ENCODE measurements at places on chromosomes 16 and 17.
A peak's percentile ranks its signal among the peaks of the same experiment; 100 is the strongest.

- DNase-seq: no peak
These were observed 18.5 kb upstream of the GGA2 start for GRCh38 chr16:23528644-23529310.

GRCh38 chr16:8852534-8852933 is 16.3 kb downstream of the CARHSP1 start:
- DNase-seq: peak; percentile 16

- no peak for DNase-seq
These were observed 101.7 kb downstream of the CDYL2 start for GRCh38 chr16:80702696-80703095.

- DNase-seq: no peak
These were observed 21.4 kb upstream of the ABCC3 start for GRCh38 chr17:50613007-50613992.

DNA sequence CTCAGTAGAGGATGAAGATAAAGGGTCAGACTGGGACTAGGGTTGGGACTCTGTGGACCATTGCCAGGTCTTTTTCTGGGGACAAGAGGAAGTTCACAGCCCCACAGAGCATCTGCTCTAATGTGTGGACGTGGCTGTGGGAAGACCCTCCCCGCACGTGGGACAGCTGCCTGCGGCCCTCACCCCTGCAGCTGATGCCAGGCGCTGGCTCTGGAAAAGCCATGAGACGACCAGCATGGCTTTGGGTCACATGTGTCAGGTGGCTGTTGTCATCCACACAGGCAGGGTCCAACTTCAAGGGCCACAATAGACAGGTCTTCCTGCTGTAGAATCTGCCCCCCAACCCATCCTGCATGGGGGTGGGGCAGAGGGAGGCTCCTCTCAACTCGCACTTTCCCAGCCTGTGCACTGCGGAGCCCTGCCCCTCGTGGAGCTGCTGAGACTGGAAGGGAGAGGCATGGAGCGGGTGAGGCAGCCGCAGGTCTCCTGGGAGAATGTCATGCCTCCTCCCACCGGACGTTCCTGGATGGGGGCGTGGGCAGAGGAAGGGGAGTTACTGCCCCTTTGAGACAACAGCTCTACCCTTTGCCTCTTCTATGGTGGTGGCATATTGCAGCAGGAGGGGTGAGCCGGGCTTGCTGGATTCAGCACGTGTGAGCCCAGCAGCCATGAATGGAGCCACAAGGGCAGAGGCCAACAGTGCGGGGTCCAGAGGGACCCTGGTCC is 53.4 kb downstream of the PIMREG start:
- peak; percentile 24 for DNase-seq

Data from lower lobe of right lung (tissue), 2 donors.